ENCODE measurements at places on chromosomes 2 and 18.

DNA sequence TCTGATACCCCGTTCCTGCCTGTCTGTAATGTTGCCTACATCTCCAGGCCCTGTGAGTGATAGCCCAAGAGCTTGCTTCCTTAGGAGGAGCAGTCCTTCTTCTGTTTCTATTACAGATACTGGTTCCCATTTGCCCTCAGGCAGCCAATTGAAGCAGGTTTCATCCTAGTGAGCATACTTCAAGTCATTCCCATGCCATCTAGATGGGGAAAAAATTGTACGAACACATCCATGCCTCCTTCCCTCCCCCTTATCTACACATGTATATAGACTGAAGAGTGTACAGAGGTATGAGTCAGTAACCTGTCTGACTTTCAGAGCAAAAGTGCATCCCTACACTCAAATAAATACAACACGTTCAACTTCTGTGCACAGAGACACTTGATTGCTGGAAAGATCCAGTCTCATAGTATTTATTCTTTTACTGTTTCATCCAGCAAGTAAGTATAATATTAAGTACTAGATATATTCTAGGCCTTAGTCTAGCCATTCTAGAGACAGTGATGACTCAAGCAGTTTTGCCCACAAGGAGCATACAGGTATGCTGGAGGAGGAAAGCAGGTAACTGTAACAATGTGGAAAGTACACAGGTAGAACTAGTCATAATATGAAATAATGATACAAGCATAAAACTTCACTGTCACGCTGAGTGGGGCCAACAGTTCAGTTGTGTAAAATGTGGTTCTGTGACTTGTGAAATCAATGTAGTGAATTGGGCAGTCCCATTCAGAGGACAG is 153.4 kb downstream of the MGAT5 start:
- no peak for DNase-seq

DNA sequence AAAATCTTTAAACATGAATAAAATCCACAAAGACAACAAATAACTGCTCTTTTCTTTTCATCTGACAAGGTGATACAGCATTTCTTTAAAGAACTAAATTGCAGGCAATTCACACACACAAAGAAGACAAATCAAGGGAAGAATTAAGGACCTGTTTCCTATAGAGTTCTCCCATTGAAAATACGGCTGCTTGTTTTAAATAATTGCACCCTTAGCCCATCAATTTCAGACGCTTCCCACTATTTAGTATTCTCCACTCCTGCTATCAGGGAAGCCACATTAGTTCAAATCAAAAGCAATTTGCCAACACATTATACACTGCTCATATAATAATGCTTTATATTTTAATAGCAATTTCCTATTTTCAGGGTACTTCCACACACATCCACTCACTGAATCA is 11.3 kb downstream of the CMPK2 start:
- no peak for DNase-seq

GRCh38 chr2:12935222-12935621 is 218.5 kb downstream of the TRIB2 start:
- no peak for DNase-seq

DNA sequence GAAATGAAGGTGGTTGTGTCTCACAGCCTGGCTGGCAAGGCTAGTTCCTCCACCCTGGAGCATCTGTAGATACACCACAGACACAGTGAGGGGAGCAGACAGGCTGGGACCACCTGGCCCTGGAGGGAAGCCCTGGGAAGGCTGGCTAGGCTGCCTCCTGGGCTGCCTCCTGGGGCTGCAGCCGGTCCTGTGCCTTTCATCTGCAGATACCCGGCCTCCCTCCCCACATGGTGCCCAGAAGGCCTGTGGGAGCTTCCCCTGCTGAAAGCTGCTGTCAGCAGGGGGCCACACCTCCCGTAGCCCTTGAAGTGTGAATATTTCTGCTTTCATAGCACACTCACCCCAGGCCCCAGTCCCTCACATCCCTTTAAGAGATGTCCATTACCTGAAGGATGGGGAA is 37.6 kb downstream of the SDC1 start:
- DNase-seq: no peak

GRCh38 chr2:163658556-163658955 is 77.3 kb downstream of the FIGN start:
- no peak for DNase-seq

Measured in stimulated activated CD4-positive, alpha-beta T cell treated with anti-CD3 and anti-CD28 coated beads, Interleukin-1b, Interleukin-23, amount 100 ng/mL, for 1 hour (primary cell).